ENCODE measurements at places on chromosomes 2 and 18.
A peak's percentile ranks its signal among the peaks of the same experiment; 100 is the strongest.

DNA sequence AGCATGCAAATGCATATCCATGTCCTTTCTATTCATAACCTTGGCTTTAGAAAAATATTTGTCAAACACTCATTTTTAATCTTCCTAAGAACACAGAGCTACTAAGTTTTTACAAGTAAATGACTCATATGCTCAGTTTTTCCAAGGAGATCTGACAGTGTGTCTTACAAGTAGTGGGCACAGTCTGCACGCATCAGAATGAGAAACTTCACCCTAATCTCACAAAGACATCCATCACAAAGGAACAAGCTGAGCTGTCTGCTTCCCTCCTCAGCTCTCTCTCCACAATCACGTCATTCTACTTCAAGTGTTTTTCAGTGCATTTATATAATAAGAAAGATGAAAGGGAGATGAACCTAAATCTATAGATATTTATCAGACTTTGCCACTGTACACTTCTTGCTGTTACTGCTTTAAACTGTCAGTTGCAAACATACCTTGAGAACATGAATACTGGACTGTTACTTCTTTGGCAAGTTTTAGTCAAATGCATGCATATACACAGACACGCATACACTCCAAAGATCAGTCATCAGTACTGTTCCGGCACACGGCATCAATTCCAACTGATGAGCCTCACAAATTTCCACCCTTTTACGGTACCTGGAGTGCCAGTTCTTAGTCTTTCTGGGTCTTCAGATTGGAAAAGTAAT lies 75.7 kb downstream of the RBMS1 start:
- DNase-seq: peak; percentile 48

DNA sequence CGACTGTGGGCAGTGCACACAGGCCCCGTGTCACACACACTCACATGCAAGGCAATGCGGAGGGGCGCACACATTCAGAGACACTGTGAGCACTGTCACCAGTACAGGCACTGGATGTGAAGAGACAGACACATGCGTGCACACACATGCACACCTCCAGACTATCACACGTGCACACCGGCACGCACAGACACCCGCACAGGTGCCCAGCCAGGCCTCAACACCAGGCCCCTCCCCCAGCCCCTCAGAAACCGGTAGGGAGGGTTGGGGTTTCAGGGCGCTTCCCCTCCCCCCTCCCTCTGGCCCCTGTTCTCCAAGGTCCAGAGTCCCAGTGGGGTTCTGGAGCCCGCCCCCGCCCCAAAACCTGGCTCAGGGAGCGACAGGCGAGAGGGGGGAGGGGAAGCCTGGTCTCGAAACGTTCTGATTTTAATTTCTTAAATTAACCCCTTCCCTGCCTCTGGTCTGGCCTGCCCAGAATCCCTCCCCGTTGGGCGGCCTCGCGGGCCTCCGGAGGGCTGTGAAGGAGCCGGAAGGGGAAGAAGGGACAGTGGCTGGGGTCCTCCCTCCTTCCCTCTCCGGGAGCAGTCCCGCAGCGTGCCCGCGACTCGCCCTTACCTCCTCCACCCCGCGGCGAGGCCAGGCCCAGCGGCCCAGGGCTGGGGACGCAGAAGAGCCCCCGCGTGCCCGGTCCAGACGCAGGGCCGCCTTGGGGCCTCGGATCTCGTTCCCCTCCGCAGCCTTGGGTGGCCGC lies 558 bp downstream of the FBXO41 start:
- DNase-seq: peak; percentile 7

- no peak for DNase-seq
These were observed 3.8 kb downstream of the LYPD6 start for GRCh38 chr2:149334156-149334555.

DNA sequence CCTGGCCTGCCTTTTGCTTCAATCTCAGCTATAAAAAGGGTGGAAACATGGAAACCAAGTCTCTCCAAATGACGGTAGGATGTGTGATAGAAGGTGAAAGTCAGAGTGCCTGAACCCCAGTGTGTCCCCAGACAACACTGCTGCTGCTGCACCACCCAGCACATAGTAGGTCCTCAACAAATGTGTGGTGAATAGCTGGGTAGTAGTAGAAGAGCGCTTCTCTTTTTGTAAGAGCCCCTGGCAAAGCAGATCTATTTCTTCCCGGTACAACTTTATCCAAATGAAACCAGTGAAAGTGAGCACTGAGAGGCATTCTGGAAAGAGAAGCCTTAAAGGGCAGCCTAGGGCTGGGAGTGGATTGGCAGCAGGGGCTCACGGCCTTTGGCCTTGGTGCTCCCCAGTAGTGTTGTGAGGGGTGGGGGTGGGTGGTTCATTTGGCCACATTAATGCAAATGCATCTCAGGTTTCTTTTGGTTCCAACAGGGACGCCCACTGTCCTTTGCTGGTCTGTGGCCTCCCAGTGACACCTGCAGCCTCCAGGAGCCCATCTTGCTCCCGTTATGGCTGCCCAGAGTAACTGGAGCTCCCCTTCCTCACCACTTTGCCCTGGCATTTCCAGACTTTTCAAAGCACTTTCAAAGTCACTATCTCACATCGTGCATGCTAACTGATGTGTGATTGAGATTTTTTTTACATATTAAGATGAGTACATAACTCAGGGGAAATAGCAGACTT lies 304.3 kb upstream of the EPAS1 start:
- DNase-seq: no peak

- no peak for DNase-seq
These were observed 97.1 kb upstream of the PXDN start for GRCh38 chr2:1841461-1841860.

- DNase-seq: no peak
These were observed 73.9 kb upstream of the TTC27 start for GRCh38 chr2:32553829-32554432.

DNA sequence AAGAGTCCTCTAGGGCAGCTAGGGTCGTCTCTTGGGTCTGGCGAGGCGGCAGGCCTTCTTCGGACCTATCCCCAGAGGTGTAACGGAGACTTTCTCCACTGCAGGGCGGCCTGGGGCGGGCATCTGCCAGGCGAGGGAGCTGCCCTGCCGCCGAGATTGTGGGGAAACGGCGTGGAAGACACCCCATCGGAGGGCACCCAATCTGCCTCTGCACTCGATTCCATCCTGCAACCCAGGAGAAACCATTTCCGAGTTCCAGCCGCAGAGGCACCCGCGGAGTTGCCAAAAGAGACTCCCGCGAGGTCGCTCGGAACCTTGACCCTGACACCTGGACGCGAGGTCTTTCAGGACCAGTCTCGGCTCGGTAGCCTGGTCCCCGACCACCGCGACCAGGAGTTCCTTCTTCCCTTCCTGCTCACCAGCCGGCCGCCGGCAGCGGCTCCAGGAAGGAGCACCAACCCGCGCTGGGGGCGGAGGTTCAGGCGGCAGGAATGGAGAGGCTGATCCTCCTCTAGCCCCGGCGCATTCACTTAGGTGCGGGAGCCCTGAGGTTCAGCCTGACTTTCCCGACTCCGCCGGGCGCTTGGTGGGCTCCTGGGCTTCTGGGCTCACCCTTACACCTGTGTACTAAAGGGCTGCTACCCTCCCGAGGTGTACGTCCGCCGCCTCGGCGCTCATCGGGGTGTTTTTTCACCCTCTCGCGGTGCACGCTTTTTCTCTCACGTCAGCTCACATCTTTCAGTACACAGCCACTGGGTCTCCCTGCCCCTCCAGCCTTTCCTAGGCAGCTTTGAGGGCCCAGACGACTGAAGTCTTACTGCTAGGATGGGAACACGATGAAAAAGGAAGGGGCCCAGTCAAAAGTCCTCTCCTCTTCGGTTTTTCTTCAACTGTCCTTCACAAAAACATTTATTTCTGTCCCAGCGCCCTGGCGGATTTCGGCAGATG lies 8.1 kb downstream of the SIX2 start:
- no peak for DNase-seq

DNA sequence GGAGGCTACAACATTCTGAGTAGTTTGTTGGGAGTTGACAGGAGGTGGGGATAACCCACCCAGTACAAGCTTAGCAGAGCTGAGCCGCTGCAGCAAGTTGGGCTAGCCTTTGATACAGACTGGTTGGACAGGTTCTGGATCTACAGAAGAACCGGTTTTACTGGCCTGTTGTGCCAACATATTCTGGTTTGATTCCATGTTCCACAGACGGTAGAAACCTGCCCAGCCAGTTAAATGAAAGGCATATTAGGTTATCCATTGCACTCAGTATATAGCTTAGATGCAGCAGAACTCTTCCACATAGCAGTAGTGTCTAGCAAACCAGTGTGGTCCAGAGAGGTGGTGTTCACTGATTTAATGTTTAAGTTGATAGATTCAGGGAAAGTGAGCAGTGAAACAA lies 19.3 kb upstream of the RBBP8 start:
- no peak for DNase-seq

DNA sequence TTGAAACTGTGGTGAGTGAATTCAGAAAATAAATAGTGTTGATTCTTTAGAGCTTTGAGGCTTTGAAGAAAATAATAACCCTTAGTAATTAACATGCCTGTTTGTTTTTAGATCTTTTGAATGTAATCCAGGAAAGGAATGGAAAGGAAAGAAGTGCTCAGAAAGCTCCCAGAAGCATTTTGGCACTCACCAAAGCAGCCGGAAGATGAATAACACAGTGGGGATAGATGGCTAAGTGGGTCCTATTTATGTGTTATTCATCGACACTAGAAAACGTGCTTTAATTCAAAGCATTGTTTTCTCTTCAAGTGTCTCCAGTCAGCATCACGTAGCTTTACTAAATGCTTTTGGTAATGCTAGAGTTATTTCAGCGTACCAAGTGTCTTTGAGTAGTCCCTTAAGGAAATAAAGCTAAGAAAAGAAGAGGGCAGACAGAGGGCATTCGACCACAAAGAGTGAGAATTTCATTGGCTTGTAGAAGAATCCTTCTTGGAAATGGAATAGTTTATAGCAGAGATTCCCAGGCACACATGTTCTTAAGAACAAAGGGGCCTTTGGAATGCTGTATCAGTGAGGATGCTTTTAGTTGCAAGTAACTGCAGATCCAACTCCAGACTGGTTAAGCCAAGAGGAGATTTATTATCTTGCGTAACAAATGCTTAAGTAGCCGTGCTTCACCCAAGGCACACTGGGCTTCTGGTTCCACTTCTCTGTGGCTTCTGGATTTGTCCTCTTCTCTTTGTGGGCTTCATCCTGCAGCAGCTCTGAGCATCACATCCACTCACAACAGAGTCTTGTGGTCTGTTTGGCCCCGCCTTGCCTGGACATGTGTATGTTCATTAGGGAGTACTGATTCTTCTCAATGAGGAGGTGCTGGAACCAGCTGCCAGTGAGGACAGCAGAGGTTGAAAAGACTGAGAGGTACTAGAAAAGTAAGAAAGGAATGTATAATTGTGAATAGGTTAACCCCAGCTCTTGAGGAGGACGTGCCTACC lies 63.6 kb upstream of the LTBP1 start:
- DNase-seq: no peak

DNA sequence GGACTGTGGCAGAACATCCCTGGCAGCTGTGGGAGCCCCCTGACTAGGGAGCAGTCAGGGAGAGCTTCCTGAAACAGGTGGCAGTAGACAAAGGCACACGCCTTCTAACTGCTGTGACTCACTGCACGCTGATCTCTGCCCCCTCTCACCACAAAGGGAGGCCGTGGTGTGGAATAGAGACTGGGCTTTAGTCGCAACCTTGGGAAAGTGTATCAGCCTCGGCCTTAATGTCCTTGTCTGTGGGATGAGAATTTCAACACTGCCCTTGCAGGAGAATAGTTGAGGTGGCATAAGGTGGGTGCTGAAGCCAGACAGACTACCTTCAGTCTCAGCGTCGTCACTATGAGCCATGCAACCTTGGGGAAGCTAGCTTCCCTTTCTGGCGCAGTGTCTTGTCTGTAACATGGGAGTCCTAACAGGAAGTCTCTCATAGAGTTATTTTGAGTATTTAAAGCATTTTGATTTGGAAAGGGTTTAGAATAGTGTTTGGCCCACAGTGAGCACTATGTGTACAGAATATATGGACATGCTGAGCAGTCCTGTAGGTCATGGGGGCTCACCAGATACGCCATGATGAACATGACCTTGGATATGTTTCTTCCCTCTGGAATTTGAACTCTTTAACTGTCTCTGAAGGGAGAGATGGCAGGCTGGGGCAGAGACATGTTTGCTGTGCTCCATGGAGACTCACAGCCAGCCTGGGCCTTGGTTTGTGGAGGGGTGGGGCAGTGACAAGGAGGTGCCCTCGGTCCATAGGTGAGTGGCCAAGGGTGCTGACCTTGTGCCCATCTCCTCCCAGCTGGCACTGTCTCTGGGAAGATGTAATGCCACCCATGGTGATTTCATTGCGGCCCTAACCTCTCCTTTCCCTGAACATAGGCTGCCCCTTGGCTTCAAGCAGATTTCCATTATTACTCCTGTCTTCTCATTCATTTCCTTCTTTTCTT lies 29.5 kb upstream of the SMAD7 start:
- DNase-seq: no peak

- DNase-seq: peak; percentile 4
These were observed 48.9 kb downstream of the TGIF1 start for GRCh38 chr18:3498698-3499471.

GRCh38 chr2:18659915-18660314 lies 70.5 kb upstream of the NT5C1B start:
- no peak for DNase-seq

Data from activated CD4-positive, alpha-beta T cell treated with anti-CD3 and anti-CD28 coated beads for 4 hours (primary cell).